ENCODE measurements at places on chromosomes 7 and 10.

GRCh38 chr10:113533801-113534200 lies 19.1 kb upstream of the HABP2 start:
- DNase-seq, result no peak

DNA sequence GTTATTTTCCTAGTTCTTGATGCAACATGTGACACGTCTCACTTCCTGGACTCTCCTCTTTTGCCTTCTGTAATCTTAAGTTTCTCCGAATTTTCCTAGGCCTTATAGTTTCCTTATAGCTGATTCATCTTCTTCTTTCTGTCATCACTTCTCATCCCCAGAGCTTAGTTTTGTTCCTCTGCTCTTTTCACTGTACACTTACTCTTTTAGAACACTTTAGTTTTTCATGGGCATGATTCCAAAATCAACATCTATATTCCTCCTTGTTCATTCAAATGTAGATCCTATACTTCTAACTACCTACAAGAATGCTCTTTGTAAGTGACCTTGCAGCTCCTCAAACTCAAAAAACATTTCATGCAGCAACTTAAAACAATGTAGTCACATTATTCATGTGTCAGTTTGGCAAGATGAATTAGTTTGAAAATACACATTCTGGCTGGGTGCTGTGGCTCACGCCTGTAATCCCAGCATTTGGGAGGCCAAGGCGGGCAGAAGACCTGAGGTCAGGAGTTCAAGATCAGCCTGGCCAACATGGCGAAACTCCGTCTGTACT lies 13.1 kb upstream of the SLC26A3 start:
- no peak for DNase-seq

- no peak for DNase-seq
These were observed 959 bp upstream of the ATRNL1 start for GRCh38 chr10:115092258-115092554.

GRCh38 chr7:132464740-132465139 lies 111.5 kb downstream of the PLXNA4 start:
- DNase-seq, result no peak

DNA sequence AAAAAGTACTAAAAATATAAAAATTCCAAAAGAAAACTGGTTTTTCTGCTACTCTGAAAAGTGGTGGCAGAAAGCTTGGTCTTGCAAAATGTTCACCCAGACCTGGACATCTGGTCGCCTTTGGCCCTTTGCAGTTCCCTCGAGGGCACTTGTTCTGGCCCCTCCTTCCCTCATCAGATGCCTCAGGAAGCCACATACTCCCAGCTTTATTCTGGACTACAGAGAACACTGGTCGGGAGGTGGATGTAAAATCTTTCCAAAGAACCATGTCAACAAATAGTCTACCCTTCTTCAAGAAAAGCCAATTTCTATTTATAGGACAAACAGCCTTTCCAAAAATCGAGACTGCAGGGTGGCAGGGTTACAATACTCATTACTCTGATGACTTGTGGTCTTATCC lies 726.1 kb downstream of the TNS3 start:
- DNase-seq, result no peak

GRCh38 chr10:119136084-119136483 lies 29.4 kb downstream of the SFXN4 start:
- no peak for DNase-seq

- no peak for DNase-seq
These were observed 43.1 kb upstream of the LRRC4 start for GRCh38 chr7:128074336-128074735.

GRCh38 chr7:30020535-30020934 lies 6.0 kb downstream of the FKBP14 start:
- DNase-seq, result no peak

GRCh38 chr10:107232013-107232412 lies 67.5 kb upstream of the SORCS1 start:
- no peak for DNase-seq

GRCh38 chr10:103497161-103497915 lies 3.8 kb downstream of the NEURL1 start:
- DNase-seq, result no peak

GRCh38 chr7:133934977-133935330 lies 192.2 kb upstream of the LRGUK start:
- no peak for DNase-seq

DNA sequence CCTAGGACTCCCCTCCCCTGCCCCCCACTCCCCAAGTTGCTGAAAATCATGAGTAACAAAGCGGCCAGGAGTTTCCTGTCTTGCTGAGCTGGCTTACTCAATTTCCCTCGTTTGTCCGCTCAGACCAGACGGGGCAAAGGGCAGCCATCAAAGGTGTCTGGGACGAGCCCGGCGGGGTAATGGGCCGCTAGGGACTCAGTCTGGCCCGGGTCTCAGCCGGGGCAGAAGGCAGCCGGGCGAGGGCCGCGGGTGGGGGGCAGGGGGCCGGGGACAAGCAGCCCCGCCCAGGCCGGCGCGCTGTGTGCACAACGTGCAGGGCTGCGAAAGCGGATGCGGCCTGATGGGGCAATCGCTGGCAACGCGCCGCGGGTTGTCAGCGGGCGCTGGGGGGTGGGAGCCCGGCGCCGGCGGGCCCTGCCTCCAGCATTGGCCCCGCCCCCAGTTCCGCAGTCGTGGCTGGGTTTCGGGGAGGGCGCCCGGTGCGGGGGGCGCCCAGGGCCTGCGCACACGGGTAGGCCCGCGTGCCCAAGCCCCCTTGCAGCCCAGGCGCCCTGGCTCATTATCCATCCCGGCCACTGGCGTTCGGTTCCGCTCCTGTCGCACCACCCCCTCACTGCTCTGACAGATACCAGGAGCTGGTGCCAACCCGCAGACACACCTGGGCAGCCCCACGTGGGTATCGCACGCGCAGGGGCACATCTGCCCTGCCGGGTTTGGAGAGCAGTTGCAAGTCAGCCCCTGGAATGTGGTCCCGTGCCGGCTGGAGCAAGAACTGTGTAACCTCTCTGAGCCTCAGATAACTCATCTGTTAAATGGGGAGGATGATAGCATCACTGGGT lies 35.1 kb downstream of the DNAJB12 start:
- peak; percentile 82 for DNase-seq

- DNase-seq, result no peak
These were observed 54.5 kb downstream of the WDR37 start for GRCh38 chr10:1110674-1111119.

GRCh38 chr10:3077940-3078630 lies 10.7 kb downstream of the PFKP start:
- DNase-seq, result no peak

DNA sequence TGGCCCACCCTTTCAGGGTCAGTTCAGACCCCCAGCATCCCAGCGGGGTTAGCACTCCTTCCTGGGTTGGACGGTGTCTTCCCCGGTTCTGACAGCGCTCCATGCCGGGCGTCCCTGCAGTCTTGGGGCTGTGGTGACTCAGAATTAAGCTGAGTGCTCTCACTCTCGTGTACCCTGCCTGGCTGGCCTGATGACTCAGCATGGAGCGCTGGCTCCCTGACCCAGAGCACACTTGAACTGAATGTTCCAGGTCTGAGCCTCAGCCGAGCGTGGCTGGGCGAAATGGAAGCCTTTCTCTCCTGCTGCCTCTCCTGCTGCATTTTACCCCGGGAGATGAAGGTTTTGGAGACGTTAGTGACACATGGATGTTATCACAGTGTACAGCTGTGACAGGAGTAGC lies 7.1 kb downstream of the BAG3 start:
- DNase-seq, result no peak

- no peak for DNase-seq
These were observed 52.9 kb upstream of the CACUL1 start for GRCh38 chr10:118807512-118808305.

GRCh38 chr7:30468041-30468440 lies 10.5 kb downstream of the NOD1 start:
- no peak for DNase-seq

- no peak for DNase-seq
These were observed 180.2 kb downstream of the PRKCQ start for GRCh38 chr10:6399879-6400278.

DNA sequence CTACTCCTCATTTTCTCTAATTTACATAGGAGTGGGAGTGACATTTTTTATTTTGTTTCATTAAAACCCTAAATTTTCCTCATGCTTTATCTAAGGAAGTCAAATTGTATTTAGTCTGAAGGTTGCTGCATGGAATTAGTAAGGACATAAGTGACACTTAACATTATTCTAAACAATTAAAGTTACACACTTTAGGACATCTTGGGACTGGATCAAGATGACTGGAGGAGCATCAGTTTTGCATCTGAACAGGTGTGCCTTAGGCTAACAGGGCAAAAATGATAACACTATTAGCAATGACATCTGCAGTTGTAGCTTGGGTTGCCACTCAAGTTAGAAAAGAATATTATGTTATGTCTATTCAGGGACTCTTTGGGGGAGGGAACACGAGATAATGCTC lies 199.4 kb downstream of the HDAC9 start:
- no peak for DNase-seq

- no peak for DNase-seq
These were observed 38.1 kb upstream of the ECHDC3 start for GRCh38 chr10:11704092-11704491.

DNA sequence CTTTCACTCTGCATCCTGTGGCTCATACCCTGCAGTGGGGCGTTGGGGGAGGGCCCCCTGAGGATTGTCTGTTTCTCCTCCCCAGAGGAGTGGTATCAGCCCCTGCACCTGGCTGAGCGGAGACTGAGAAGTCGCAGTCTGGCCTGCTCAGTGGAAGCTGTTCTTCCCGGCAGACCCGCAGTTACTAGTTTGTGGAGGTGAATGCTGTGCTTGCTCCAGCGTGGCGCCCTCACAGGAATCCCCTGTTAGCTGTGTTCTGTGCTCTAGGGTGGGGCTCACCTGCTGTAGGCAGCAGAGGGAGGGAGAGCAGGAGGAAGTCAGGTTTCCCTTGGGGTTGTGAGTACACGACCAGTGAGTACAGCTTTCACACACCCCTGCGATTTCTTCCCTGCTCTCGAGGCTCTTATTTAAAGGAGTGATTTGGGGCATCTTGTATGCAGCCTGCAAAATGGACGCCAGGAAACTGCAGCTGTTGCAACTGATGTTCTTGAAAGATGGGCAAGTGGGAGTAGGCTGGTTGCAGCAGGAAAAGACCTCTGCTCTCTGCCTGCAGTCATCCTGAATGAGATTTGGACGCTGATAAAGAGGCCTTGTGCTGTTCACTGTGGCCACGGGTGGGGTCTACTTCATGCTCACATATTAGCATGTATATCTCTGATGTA lies 66.4 kb downstream of the HK1 start:
- no peak for DNase-seq

- DNase-seq, result no peak
These were observed 3.3 kb downstream of the MKI67 start for GRCh38 chr10:128122931-128123330.

GRCh38 chr7:18555120-18555519 lies 59.6 kb downstream of the HDAC9 start:
- no peak for DNase-seq

DNA sequence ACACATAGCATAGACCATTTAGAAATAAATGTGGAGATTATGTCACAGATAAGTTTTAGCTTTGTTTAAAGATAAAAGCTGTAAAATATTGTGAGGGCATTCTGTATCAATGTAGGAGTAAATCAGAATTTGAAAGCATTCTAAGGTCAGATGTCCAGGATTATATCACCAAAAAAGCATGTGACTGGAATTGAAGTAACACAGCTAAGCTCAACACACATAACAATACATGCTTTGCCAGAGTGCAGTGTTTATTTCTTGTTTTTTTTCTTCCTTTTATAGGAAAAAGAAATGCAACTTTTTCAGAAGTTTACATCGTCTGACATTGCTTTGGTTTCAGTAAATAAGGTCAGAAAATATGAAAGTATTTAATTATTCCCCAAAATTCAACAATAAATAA lies 183.4 kb downstream of the HTR7 start:
- DNase-seq, result no peak

DNA sequence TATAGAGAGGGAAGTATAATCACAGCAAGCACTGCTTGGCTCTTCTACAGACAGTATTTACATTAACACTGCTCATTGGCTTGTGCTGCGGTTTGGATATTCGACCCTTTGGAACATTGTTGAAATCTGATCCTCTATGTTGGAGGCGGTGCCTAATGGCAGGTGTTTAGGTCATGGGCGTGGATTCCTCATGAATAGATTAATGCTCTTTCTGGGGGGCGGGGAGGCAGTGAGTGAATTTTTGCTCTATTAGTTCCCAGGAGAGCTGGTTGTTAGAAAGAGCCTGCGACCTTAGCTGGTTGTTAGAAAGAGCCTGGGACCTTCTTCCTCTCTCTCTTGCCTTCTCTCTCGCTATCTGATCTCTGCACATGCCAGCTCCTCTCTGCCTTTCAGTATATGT lies 77.3 kb upstream of the SVIL start:
- DNase-seq, result no peak

DNA sequence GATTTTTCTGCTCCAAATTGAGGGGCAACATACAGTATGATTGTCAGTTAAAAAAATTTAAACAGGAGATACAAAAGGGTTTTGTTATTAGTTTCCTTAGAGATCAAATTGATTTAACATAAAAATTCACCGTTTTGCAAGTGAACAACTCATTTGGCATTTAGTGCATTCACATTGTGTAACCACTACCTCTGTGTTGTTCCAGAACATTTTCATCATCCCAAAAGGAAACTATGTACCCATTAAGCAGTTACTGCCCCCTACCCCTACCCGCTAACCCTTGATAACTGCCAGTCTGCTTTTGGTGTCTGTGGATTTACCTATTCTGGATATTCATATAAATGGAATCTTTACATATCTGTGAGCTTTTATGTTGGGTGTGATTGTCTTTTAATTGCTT lies 3.1 kb downstream of the ZRANB1 start:
- DNase-seq, result no peak

DNA sequence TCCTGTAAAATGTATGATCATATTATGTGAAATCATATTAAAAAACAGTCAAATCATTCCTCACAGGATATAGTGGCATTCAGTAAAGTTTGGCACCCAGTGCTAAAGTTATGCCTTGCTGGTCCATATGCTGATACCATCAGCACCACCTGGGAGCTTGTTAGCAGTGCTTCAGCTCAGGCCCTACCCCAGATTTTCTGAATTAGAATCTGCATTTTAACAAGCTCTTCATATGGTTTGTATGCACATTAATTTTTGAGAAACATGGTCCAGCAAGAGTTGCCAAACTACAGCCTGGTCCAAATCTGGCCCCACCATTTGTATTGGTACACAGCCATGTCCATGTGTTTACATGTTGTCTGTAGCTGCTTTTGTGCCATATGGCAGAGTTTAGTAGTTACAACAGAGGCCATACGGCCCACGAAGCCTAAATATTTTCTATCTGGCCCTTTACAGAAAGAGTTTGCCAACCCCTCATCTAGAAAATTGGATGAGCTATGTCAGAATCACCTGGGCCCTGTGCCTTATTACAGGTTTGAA lies 30.1 kb downstream of the RAB18 start:
- no peak for DNase-seq

- DNase-seq, result no peak
These were observed 166.7 kb upstream of the ZNF32 start for GRCh38 chr10:43815181-43815885.

GRCh38 chr10:78354101-78354500 lies 320.4 kb downstream of the RPS24 start:
- DNase-seq, result no peak

GRCh38 chr10:97690133-97690532 lies 3.1 kb upstream of the AVPI1 start:
- no peak for DNase-seq
